ENCODE measurements at places on chromosomes 16 and 17.

DNA sequence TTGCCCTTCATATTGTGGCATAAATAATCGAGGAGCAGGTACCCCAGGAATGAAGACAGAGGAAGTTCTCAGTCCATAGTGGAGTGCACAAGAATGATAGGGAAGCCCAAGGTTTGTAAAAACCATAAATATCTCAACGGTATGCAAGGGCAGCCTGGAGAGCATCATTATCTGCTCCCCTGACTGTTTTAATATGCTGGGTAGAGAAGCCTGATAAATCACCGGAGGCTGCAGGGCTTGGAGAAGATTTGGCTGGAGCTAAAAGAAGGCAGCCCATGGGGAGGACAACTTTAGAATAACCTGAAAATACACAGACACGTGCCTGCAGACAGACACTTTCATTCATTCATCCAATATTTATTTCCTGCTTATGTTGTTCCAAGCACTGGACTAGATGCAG, 205.2 kb upstream of the RPL38 start:
- no peak for DNase-seq

GRCh38 chr16:53949715-53950410, 245.9 kb downstream of the FTO start:
- DNase-seq = no peak

DNA sequence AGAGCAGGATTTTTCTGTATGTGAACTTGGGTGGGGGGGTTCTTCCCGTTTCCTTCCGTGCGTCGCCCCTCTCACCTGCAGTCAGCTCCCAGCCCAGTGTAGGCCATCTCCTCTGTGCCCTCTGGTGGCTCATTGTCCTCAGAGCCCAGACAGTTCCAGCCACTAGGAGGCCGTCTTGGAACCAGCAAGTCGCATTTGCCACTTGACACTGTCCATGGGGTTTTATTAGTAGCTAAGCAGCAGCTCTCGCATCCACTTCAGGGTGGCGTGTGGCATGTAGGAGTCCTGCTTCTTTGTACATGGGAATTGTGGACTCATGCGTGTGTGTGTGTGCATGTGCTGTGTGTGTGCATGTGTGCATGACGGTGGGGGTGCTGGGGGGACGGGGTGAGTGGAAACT, 74.0 kb downstream of the SEC14L1 start:
- DNase-seq = no peak

DNA sequence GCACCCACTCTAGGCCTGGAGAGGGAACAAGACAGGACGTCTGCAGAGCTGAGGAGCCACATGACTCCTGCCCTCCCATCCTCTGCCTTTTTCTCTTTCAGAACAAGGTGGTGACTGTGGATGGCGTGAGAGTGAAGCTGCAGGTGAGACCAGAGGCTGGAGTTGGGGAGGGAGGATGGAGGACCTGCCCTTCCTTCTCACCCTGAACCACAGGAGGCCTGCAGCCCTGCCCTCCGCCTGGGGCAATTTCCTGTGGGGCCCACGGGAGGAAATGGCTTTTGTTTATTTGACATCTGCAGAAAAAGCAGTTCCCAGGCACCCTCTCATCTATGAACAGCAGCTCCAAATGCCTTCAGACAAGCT, 5.1 kb downstream of the RAB37 start:
- no peak for DNase-seq

GRCh38 chr16:70737377-70738082, 51.7 kb upstream of the MTSS2 start:
- DNase-seq = peak; percentile 36

GRCh38 chr17:51120357-51120738, 320 bp downstream of the SPAG9 start:
- DNase-seq = no peak

DNA sequence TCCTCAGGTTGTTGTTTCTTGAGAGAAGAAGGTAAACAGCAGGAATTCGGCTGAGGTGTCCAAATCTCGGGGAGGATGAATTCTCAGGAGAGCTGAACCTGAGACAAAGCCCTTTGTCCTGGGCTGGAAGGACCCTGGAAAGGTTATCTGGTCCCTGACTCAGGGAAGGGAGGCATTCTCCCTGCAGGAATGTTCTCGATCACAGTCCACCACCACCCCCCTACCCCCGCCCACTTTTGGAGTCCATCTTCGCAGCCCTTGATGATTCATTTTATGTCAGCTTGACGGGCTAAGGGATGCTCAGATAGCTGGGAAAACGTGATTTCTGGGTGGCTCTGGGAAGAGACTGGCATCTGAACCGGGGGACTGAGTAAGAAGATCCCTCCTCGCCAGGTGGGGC, 1.4 kb upstream of the CEP295NL start:
- no peak for DNase-seq
